ENCODE measurements at places on chromosomes 3 and 15.

DNA sequence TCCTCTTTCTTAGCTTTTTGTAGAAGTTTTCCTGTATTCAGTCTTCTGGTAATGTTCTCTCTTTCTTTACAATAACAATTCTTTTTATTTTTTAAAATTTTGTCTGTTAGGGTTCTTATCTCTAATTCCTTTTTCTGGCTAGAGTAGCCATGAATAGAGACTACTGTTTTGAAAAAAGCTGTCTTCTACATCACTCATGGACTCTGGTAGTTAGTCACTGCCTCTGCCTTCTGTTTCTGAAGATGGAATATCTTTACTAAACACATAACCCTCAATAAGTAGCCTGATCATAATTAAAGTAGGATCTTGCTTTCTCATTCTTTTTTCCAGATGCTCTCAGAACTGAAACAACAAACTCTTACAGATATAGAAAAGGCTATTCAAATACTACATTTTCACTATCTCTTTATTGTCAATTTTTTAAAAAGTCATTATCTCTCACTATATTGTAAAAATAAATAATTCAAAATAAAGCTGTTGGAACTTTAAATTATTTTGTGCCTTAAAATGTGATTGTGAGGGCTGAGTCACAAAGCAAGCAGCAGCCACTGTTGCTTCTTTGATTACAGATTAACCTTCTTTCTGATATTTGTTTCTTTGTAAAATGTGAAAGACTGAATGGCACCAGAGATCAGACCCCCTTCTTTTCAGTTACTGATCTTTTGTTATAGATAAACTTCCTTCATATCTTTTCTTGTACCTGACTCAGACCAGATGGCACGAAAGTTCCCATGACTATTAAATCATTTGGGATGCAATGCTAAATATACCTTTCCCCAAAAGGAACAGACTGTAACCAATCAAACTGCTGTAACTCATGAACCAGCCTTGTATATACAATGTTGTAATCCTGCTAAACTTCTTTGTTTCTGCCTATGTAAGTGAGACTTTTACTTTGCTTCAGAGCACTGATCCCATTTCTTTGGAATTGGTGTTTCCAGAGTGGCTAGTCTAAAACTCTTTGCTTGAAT, 1159.5 kb downstream of the IGSF11 start:
- no peak for DNase-seq

- DNase-seq, result no peak
Measured at GRCh38 chr15:62533687-62534086, 368.6 kb upstream of the C2CD4B start.

DNA sequence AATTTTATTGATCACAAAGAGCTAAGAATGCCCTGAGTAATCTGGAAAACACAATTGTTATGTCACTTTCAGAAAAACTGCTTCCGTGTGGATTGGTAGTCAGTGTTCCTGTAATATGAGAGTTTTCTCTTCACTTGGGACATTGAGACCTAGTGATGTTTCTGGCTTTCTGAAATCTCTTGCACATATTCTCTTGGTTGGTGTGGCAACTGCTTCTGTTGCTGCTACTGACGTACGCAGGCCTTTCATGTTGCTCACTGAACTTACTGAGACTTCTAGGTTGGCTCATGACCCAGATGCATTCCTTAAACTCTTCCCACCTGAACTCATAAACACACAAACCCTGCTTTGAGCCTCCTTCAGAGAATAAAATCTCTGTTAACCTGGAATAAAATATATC, 175.0 kb upstream of the PFN2 start:
- no peak for DNase-seq

- DNase-seq, result no peak
Measured at GRCh38 chr3:194884649-194885315, 199.1 kb downstream of the FAM43A start.

DNA sequence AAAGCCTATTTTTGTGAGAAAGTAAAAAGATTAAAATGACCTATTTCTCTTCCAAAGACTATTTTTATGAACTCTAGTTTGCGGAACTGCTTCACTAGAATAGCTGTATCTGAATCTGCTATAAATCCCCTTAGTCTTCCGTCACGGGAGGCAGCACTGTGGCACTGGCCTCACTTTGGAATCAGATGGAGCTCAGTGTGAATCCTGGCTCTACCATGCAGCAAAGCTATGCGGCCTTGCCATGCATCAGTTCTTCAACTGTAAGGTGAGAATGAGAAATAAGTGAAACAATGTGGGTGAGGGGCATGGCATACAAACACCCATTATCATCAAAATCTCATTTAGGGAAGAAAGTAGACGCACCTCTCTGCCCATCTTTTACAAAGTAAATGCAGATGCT, 27.5 kb upstream of the CSPG5 start:
- no peak for DNase-seq

DNA sequence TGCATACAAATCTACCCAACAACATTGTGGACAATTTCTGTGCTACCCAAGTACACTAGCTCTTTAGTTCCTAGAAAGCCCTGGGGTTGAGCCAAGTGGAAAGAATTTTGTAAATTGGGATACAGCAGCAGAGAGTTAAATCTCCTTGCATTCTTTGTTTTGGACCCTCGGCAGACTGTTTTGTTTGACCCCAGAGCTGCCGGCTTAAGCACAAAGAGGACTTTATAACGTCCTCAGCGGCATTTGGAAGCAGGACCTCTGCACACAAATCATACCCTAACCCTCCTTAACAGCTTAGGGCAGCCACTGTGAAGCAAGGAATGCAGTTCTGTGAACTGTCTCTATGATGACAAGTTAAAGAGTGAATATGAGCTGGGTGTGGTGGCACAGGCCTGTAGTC, 415.3 kb downstream of the CNTN4 start:
- DNase-seq, result no peak

GRCh38 chr15:31752905-31753304, 277.4 kb upstream of the CHRNA7 start:
- no peak for DNase-seq

- DNase-seq, result no peak
Measured at GRCh38 chr3:130669740-130670139, 76.9 kb downstream of the PIK3R4 start.

- no peak for DNase-seq
Measured at GRCh38 chr3:193832833-193833413, 239.9 kb downstream of the OPA1 start.

- no peak for DNase-seq
Measured at GRCh38 chr3:186097317-186097662, 11.6 kb downstream of the ETV5 start.

GRCh38 chr3:24802614-24803013, 308.0 kb upstream of the THRB start:
- DNase-seq, result no peak

- no peak for DNase-seq
Measured at GRCh38 chr15:92316586-92317295, 76.9 kb upstream of the ST8SIA2 start.

DNA sequence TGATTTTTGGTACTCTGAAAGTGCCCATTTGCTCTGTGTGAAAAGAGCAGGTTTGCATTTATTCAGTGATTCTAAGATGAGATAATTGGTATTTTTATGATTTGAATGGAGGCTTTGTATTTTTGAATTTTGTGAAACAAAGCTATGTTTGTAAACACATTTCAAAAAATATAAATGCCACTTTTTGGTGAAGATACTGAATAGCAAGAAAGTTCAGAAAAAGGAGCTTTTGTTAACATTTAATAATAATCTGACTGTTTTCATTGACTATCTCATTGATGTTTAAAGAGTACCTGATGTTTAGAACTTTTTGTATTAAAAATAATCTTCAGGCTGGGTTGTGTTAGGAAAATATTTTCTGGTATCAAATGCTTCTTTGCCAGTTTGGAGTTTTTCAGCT, 23.7 kb downstream of the TCF12 start:
- no peak for DNase-seq

DNA sequence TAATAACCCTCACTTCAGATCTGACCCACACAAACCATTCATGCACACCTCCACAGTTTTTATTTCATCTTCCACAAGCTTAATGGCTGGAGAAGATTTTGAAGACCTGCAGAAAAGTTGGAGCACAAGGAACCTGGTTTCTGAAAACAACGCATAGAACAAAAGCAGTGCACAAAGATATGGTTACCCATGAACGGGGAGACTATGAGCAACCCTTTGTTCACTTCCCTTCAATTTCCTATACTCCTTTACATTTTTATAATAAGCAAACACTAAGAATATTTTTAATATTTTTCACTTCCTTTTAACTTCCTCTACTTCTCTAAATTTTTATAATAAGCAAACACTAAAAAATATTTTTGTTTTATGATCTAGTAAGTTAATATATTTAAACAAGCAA, 103.5 kb upstream of the UBE2E2 start:
- DNase-seq, result no peak

- no peak for DNase-seq
Measured at GRCh38 chr3:187013159-187013716, 82.9 kb downstream of the ST6GAL1 start.

GRCh38 chr3:59246719-59247401, 197.0 kb upstream of the CFAP20DC start:
- DNase-seq, result no peak

GRCh38 chr15:70412794-70413193, 315.1 kb upstream of the TLE3 start:
- no peak for DNase-seq

GRCh38 chr15:51692154-51692553, 10.9 kb downstream of the SCG3 start:
- DNase-seq, result no peak

DNA sequence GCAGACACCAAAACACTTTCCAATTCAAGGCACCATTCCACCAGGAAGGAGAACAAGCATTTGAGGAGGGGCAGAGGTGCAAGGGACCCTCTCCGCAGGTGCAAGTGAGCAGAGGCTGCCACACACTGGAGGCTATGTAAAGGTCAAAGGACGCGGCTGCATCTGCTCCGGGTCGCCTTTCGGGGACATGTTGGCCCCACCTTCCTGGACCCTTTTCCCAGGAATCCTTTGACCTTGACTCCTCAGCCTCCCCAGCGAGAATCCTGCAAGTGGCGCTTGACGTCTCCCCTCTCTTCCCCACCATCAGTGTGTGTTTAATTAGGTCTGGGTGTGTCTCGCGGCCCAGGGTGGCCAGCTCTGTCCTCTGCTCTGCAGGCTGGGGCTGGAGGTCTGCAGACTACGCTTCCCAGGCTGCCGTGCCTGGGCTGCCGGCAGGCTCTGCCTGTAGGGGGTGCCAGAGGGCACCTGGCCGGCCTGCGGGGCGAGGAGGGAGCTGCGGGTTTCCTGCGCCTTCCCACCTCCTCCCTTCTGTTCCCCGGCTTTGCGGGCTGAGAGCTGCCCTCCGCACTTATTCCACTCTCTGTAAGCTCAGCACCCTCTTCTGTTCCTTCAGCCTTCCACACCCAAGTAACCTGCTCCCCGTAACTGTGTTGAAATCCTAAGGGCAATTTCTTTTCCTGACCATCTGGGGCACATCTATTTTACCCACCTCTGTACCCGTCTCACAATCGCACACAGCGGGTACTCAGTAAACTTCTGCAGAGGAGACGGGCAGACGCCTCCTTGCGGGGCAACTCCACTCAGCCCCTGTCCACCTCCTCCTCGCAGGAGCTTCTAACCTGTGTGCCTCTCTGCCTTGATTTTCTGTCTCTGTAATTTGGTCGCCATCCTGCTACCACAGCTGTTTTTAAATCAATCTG, 129.8 kb downstream of the NSMCE3 start:
- DNase-seq, result no peak

GRCh38 chr15:89138999-89139612, 50.9 kb downstream of the ABHD2 start:
- DNase-seq, result no peak

GRCh38 chr3:113261626-113262303, 50.4 kb downstream of the BOC start:
- DNase-seq, result no peak

- no peak for DNase-seq
Measured at GRCh38 chr15:91704343-91704742, 149.2 kb upstream of the SLCO3A1 start.

- DNase-seq, result no peak
Measured at GRCh38 chr3:122497425-122497824, 17.3 kb downstream of the KPNA1 start.

- DNase-seq, result no peak
Measured at GRCh38 chr15:31149088-31149505, 47.6 kb upstream of the TRPM1 start.

- DNase-seq, result no peak
Measured at GRCh38 chr3:81763001-81763400, 1.6 kb upstream of the GBE1 start.

DNA sequence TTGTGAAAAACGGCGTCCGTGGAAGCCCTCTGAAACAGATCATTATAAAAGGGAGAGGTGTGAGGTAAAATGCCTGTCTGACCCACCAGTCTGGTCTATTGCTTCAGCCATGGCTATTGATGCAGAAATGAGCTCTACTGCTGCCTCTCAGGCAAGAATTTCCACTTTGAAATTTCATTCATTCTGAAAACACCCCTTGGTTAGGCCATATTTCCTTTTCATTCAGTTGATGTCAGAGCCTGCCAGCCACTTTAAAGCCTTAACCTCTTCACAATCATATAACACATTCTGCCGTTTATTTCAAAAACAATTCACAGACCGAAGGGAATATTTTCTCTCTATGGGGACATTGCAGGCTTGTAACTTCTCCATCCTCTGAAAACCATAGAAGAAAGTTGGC, 71.9 kb downstream of the FOXB1 start:
- no peak for DNase-seq

GRCh38 chr3:38840987-38841386, 25.0 kb upstream of the SCN10A start:
- no peak for DNase-seq

DNA sequence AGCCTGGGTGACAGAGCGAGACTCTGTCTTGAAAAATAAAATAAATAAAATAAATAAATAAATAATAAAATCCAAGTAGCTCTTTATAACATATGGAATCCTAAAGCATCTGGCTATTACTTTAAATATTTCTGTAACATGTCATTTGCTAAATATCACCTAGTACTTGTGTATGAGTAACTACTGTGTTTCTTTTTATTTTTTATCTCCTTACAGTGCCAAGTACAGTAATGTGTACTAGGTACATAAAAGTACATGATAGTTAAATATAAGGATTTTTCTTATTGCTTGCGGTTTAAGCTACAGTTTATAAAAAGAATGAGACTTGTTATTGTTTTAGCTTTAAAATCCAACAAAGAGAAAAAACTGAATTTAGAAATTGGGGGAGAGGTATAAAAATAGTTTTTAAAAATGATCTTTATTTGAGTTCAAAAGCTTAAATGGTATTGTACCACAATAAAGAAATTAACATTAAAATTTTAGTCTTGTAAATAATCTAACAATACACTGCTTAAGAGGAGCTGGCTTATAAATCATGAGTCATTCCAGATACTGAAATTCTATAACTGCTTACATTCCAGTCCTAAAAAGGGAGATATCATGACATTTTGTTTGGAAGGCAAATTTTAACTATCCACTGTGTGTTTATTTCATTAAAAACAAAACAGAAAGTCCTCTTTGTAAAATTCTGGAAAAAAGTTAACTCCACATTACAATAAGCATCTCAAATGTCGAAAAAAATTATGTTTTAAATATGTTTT, 73.1 kb downstream of the FGF7 start:
- no peak for DNase-seq

GRCh38 chr15:70964058-70964457, 71.4 kb downstream of the LRRC49 start:
- DNase-seq, result no peak

GRCh38 chr3:196237203-196237602, 20.9 kb downstream of the SLC51A start:
- DNase-seq, result no peak
